Stimulated activated naive CD4-positive, alpha-beta T cell (primary cell): ENCODE measurements at places on chromosomes 11 and 22.

DNA sequence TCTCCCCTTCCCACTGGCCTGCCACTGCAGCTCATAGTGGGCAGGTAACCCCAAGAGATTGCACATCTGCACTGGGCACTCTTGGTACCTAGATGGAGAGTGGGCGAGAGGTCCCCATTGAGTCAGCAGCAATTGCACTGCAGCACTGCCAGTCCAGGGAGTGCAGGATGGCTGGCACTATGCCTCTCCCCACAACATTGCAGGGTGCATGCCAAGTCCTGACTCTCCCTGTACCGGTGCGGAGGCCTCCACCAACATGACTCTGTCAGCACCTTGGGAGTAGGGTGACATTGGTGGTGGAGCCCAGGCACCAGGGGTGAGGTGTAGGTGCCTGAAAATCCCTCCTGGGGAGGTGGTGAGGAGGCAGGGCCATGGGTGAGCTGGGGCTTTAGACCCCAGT lies 82.2 kb downstream of the TRAF6 start:
- no peak for DNase-seq

GRCh38 chr11:62569611-62570010 lies 4.1 kb downstream of the EEF1G start:
- no peak for DNase-seq

GRCh38 chr11:3824714-3825472 lies 15.9 kb downstream of the RHOG start:
- peak; percentile 63 for DNase-seq

DNA sequence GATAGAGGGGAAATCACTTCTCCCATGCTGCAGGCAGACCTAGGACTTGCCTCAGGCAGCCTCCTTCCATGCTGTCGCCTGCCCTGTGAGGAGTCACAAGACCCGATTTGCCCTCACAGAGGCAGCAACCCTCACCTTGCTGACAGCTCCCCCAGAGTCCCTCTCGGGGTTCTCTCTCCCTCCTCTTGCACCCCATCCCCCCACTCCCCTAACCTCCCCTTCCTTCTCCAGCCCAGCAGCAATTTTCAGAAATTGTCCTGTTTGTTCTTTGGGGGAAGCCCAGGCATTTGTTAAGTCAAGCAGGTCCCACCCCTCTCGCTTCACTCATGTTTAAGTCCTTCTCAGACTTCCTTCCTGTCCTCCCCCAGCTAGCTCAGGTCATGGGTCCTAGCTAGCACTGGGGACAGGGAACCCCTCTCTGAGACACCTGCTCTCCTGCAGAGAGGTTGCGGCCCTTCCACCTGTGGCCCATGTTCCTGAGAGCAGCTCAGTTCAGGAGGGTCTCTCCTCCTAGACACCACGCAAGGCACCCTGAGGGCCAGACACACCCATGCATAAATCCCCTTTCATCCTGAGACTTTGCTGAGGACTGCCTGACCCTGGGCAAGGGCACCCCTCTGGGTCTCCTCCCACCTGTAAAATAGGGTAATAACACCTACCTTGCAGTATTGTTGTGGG lies 6.3 kb upstream of the FXYD2 start:
- DNase-seq: no peak

DNA sequence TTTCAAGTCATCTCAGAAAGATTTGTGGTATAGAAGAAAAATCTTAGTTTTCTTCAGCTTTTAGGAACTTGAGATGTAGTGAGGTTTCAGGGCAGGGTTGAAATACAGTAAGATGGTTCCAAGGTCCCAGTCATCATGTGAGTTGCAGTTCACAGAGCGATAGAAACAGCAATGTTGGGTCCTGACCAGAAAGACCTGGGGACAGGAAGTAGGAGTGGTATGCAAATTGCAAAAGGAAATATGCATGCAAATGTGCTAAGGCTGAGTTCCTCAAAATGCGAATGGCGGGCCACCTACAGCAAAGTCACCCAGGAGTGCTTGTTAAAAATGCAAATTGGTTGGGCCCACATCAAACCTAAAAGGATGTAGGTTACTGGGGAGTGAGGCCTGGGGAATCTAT lies 1032.7 kb upstream of the TENM4 start:
- DNase-seq: no peak

DNA sequence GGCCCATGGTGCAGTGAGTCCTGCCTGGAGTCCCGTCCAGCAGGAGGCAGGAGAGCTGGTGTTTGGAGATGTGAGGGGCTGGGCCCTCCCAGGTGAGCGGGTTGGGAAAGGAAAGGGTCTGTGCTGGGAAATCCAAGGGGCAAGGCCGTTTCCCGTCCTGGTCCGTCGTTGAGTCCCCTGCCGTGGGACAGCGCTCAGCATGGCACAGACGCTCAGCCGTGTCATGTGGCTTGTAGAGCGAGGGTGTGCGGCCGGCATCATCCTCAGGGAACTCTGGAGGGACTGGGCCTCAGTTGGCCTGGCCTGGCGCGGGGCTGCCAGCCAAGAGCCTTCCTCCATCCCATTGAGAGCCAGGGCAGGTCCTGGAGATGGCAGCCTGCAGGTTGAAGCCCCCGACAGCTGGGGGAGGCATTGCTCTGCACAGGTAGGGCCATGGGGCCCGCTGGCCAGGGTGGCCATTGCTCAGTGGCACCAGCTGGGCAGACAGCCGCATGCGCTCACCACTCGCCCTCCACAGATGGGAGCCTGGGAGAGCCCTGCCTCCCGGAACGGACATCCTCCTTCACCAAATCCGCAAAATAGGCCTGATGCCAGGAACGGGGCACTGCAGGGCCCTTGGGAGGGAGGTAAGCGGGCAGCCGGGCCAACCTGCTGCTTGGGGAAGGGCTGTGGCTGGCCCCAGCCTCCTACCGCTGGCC lies 28.7 kb downstream of the KCNQ1 start:
- DNase-seq: no peak

DNA sequence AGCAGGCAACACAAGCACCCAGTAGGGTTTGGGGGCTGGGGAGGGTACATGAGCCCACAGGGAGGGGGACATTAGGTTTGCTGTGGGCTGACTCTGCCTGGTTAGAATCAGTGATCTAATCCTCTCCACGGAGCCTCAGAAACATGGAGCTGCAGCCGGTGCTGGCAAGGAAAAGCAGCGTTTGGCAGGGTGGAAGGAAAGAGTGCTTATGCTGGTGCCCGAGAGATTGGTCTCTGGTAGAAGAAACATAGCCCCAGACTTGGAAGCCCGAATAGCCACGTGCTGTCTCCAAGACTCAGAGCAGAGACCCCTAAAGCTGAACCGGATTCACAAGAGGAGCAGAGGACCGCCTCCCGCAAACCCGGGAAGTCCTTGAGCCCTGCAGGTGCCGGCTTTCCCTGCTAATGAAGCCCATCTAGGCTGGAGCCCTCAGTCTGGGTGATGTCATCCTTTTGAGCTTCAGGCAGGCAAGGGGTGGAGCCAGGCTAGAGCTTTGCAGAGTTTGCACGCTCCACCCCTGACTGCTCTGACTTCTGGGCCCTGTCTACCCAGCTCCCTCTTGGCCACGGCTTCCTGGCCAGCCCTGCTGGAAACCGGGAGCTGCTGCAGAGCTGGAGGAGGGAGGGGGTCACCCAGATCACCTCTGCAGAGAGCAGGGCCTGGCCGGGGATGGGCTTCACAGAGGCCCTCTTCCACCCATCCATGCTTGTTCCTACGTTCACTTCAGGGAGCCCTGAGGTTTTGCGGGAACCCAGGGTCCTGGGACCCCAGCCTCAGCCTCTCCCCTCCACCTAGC lies 35.0 kb upstream of the JAM3 start:
- peak; percentile 35 for DNase-seq

GRCh38 chr11:125402435-125402834 lies 93.6 kb downstream of the FEZ1 start:
- DNase-seq: no peak

DNA sequence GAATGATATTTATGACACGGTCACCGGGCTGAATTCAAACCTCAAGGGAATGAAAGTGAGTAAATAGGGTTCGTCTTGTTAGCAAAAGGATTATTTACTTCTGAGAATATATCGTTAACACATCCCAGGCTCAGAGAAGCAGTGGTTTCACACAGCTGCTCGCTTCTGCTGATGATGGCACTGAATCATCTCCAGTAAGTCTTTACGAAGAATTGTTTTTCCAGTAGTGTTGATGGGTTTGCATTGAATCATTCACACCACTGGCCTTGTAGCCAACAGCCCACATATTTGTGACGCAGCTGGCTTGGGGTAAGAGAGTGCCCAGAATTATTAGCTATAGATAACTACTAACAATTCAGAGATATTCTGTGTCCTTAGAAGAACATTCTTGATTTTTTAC lies 236.3 kb downstream of the CADM1 start:
- DNase-seq: no peak

DNA sequence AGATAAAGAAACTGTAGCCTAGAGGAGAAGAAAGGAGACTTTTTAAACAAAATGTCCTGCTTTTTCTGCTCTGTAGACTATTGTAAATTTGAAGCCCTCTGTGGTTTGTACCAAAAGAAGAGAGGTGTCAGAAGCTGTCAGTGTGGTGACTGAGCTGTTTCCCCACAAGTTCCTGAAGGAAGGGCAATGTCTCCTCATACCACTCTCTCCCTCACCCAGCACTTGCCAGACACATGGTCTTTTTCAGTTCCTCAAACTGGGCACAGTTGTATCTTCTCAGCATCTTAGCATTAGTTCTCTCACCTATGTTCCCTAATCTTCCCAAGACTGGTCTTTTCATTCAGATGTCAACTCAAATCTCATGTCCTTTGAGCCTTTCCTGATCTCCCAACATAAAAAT lies 4.3 kb downstream of the BCO2 start:
- no peak for DNase-seq

GRCh38 chr11:93921695-93922468 lies 71.5 kb upstream of the VSTM5 start:
- DNase-seq: no peak

DNA sequence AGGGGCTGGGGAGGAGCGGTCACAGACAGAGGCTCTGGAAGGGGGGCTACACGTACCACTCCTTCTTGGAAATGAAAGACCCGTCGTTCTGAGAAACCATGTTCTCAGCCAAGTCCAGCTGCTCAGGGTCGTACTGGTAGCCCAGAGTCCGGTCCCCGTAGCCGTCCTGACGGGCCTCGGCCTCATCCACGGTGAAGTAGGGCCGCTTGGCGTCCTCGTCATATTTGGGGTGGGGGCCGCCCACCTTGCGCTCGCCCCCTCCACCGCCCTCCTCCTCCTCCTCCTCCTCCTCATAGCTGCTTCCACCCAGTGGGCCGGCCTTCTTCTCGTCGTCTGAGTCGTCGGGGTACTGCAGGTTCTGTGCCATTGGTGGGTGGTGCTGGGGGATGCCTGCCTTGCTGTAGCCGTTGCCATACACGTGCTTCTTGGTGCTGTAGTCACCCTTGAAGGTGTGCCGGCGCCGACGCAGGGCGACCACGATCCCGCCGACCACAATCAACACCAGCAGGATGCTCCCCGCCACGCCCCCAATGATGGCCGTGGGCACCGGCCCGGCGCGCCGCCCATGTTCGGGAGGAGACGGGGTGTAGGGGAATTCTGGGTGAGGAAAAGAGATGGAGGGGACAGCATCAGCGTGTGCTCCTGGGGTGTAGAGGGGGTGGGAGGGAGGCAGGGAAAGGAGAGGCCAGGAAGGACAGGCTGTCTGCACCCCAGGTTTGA lies 64.1 kb downstream of the NECTIN1 start:
- DNase-seq: no peak

GRCh38 chr11:12567746-12568460 lies 106.3 kb upstream of the TEAD1 start:
- no peak for DNase-seq

- DNase-seq: no peak
Observed at GRCh38 chr11:130144141-130144540, 15.4 kb upstream of the ST14 start.

- no peak for DNase-seq
Observed at GRCh38 chr11:12284316-12285050, 92.9 kb upstream of the PARVA start.

GRCh38 chr22:24191893-24192292 lies 10.6 kb downstream of the SUSD2 start:
- no peak for DNase-seq

DNA sequence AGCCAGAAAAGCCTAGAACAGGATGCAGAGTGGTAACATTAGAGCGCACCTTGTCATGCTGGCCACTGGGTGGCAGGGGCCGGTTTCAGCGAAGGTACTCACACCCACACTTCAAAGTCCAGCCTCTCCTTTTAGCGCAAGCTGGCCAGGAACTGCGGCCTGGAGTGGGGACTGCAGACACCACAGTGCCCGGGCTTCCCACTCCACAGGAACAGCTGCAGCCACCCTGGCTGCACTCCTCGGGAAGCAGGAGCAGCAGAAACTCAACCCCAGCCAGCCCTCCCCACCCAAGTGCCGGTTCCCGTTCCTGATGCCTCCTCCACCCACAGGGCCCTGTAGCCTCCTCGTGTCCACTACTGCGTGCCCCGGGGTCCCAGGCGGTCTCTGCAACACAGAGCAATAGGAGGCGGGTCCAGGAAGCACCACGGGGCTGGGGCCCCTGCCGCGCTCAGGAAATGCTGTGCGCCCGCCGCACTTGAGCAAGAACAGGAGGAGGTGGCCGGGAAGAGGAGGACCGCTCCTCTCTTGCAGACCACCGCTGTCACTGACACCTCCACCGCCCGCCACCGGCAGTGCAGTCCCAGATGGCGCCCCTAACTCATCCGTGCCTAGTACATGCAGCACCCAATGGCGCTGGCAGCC lies 2.2 kb downstream of the RFPL2 start:
- DNase-seq: no peak

DNA sequence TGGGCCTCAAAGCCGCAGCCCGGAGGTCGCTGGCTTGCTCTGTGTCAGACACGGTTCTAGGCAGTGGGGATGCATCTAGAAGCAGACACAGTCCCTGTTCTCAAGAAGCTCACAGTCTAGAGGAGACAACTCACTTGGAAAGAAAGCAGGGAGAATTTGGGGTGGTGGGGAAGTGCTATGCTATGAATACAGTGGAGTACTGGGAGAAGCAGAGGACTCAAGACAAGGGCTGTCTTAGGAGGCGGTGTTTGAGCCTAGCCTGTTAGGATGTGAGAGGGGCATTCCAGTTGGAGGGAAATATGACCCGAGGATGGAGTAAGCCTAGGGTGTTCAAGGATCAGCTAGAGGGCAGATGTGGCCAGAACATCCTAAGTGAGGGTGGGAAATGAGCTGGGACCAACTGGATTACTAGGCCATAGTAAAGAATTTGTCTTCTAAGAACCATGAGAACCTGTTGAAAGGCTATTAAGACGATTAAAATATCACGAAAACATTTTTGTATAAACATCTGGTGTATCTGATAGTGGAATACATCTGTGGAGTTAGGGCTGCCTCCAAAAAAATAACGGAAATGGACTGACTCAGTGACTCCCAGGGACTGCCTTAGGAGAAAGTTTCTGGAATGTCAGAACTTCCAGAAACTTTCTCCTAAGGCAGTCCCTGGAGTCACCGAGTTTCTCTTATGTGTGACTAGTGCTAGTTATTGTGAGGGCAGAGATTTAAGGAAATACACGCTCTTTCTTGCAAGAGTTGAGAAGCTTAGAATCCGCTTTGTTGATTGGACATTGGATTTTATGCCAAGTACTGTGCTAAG lies 1.1 kb upstream of the PITPNB start:
- no peak for DNase-seq

GRCh38 chr11:126403658-126404057 lies 48.2 kb downstream of the ST3GAL4 start:
- no peak for DNase-seq
